ENCODE measurements at places on chromosomes 3 and 15.

DNA sequence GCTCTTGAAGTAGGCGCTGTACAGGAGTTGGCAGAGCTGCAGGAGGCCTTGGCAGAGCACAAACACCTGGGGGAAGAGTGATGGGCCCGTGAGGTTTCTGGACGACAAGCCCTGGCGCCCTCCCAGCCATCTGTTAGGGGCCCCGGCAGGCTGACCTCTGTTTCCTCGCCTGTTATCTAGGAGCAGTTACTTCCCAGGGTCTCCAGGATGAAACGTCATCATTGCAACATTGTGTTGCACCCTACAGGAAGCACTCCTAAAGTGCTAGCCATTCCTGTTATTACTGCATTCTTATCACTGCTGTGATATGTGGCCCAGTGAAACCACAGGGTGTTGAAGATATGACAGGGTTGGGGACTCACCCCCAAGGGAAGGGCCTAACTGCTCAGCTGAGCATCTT, 50.2 kb downstream of the SLCO2A1 start:
- DNase-seq: no peak

DNA sequence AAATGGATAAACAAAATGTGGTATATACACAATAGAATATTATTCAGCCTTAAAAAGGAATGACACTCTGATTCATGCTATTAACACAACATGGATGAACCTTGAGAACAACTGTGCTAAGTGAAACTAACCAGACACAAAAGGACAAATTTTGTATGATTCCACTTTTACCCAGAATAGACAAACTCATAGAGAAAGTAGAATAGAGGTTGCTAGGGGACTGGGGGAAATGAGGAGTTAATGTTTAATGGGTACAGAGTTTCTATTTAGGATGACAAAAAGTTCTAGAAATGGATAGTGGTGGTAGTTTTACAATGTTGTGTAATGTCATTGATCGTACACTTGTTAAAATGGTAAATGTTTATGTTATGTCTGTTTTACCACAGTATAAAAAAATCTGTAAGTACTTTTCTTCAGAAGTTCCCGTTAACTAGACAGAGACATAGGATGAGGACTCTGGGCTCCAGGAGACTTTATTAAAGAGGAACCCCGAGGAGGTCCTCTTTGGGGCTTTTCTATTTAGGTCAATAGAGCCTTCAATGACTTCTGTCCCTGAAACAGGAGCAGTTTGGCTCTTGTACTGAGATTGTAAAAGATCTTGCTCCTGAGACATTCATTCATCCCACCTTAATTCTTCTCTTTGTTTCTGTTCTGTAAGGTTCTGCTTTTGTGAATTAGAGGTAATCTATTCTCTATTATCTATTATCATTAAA, 24.5 kb downstream of the ABHD6 start:
- DNase-seq: no peak

DNA sequence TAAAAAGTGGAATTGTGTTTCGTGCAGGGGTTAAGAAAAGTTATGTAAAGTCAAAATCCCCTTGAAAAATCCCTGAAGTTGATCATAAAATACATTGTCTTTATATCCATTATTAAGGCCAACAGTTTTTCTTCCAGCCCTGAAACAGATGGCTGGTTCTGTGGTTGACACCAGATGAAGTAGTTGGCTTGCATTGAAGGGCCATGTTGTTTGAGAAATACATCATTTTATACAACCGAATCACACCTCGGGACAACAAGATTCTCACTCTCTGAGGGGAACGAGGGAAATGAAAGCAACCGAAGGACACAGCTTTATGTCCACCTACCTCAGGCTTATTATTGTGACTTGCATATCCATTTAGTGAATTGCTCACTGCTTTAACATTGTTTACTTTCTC, 126.0 kb upstream of the MITF start:
- DNase-seq: no peak

DNA sequence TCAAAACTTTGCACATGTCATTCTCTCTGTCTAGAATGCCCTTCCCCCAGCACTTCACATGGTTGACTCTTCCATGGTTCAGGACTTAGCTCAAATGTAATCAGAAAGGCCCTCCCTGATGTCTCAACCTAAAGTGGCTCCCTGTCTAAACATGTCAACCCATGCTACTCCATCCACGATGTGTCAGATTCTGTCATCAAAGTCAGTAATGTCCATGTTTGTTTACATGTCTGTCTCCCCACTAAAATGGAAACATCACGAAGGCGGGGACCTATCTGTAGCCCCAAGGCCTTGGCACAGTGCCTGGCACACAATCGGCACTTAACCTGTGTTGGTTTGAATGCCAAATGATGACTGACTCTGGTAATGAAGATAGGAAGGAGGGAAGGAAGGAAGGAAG, 20.8 kb upstream of the SNTN start:
- no peak for DNase-seq

DNA sequence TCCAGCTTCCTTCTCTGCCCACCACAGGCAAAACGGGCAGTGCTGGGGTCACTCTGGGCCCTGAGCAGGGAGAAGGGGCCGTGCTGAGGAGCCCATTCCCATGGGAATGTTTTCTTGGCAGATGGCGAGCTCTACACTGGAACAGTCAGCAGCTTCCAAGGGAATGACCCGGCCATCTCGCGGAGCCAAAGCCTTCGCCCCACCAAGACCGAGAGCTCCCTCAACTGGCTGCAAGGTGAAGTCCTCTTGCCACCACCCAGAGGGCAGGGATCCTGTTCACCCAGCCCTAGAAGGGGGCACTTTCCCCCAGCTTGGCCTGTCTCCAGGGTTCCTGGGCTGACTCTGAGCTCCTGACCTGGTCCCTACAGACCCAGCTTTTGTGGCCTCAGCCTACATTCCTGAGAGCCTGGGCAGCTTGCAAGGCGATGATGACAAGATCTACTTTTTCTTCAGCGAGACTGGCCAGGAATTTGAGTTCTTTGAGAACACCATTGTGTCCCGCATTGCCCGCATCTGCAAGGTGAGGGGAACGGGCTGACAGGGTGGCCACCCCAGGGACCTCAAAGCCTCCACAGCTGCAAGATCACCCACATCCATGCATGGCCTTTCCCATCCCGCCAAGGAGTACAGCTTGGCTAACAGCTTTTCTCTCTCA, 12.4 kb downstream of the CIB1 start:
- DNase-seq: peak; percentile 95

DNA sequence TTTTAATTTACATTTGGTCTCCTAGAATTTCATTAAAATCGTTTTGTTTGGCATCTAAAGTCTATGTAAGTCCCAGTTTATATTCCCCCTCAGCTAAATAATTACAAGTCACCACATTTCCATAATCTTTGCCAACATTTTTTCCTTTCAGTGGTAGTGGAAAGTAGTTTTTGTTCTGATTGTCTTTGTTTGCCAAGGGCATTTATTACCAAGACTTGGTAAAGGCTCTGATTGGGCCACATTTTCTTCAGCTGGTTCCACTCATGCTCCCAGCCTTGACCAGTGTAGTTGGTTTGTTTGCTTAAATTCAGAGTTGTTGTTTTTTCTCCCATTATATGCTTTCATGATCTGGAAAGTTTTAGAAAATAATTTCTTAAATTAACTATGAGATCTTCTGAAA, 153.4 kb upstream of the MME start:
- no peak for DNase-seq

DNA sequence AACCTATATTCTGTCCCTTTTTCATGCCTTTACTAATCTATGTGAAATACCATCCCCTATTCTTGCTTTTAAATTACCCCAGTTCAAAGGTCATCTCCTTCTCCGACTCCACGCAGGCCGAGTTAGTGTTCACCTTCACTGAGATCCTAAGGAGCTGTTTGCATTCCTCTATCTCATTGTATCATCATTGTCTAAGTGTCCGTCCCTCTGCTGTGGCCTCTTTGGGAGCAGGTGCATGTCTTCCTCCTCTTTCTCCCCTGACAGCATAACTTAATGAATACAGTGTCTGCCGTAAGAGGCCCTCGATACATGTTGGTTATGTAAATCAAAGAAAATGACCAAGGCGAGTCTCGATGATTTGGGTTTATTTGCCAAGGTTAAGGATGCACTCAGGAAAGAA, 4.9 kb upstream of the PPP1R2 start:
- DNase-seq: no peak

GRCh38 chr3:79005084-79005483, 762.7 kb downstream of the ROBO1 start:
- no peak for DNase-seq

DNA sequence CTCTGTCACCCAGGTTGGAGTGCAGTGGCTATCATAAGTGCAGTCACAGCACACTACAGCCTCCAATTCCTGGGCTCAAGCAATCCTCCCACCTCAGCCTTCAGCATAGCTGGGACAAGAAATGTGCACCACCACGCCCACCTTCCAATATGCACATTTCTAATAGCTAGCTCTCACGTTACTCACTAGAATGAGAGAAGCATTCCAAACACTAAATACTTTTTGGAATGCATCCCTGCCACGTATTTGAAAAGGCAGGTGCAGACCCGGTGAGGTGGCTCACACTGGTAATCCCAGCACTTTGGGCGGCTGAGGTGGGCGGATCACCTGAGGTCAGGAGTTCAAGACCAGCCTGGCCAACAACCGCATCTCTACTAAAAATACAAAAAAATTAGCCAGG, 7.6 kb upstream of the TCF12 start:
- DNase-seq: no peak

DNA sequence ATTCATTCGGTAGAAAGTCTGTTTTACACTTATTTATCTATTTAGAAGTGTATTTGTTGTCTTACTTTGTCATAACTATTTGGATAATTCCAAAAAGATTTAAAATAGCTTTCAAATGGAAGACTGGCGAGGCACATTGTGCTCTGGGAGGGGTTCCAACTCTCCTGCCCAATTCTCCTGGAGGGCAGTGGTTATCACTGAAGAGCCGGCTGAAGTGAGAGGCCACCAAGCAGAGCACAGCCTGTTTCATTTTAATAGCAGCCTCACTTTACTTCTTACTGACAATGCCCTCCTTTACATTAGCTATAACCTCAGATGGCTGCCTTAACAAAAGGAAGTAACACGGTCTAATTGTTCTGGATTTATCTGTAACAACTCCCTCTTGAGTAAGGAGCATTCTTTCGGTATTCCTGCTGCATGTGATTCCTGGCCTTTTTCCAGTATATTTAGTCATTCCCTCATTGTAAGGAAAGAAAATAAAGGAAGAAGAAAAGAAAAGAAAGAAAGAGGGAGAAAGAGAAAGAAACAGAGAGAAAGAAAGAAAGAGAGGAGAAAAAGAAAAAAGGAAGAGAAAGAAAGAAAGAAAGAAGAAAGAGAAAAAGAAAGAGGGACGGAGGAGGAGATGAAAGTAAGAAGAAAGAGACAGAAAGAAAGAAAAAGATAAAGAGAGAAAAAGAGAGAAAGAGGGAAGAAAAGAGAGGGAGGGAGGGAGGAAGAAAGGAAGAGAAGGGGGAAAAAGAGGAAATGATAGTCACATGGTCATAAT, 339.8 kb upstream of the WNT5A start:
- DNase-seq: no peak

DNA sequence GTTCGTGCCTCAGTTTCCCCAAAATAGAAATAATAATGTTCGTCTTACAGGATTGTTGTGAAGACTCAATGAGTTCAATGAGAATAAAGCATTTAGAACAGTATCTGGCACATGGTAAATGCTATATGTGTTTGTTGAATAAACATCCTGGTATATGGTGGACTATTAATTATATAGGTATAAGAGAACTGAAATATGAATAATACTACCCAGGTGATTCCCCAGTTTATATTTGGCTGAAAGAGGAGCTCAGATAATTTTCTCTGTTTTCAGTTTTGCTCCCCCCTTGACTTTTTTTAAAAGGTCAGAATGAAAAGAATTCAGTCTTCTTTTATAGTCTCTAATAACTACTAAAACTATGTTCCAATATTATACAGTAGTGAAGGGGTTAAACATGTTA, 46.9 kb downstream of the USP8 start:
- no peak for DNase-seq

DNA sequence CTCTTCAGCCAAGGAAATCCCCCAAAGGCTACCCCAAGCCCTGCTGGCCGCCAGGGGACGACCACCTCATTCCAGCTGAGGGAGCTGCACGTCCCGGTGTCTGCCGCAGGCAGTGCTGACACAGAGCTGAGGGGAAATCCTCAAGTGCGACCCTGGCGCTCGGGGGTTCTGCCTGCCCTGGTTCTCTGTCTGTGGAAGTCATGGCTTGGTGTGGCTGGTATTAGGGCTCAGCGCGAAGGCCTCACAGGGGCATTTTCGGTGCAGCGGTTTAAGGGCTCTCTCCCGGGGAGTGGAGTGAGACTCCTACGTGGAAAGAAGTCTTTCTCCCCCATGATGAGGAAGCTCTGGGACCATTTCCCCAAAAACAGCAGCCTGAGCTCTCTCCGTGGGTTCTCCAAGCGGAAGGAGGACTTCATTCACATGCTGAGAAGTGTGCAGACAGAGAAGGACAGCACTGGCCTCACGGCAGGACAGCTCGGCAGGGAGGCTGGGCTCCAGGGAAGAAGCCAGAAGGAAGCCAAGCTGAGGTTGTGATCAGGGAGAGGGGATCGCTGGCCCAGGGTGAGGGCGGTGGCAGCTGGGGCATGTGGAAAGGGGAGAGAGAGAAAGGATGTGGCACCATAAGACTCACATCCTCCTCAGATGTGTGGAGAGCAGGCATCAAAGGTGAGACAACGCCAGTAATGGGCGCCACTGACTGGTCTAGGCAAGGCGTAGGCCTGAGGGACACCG, 48.6 kb downstream of the KLF15 start:
- DNase-seq: no peak

DNA sequence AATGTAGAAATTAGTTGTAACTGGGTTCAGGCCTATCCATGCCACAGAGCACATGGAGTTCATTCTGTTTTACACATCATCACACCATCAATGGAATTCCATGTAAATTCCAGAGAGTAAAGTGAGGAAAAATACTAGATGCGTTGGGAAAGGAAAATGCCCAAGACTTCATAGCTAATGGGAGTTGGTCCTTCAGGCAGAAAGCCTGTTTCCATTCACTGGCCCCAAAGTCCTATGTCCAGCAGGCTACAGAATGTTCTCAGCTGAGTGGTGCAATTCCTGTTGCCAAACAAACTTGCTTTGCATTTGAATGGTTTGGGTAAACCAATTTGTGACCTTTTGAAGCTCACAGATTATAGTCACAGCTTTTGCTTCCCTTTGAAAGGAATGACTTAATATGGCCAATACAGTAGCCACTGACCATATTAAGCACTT, 164.6 kb upstream of the PFN2 start:
- peak; percentile 59 for DNase-seq

- no peak for DNase-seq
Observed at GRCh38 chr3:46709721-46710120, 7.9 kb downstream of the PRSS50 start.

DNA sequence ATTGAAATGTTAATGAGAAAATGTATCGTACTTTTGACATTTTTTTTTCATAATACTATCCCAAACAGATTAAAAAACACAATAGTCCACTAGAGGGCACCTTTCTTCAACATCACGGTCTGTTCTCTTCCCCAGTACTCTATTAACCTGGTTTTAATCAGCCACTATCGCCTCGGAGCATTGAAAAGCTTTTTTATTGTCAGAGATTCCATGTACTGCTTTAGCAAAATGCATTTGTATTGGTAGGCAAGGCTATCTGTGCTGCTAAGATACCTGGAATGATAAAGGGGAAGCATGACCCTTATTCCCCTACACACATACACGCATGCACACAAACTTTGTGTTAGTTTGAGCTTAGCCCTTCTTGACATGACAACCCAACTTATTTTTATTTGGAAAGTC, 160.1 kb upstream of the IL12A start:
- DNase-seq: peak; percentile 63

GRCh38 chr3:172799246-172799645, 48.7 kb downstream of the ECT2 start:
- DNase-seq: no peak
